ENCODE measurements at places on chromosomes 13 and 19.

- DNase-seq = no peak
Measured at GRCh38 chr19:51147663-51148062, 5.6 kb downstream of the SIGLEC7 start.

DNA sequence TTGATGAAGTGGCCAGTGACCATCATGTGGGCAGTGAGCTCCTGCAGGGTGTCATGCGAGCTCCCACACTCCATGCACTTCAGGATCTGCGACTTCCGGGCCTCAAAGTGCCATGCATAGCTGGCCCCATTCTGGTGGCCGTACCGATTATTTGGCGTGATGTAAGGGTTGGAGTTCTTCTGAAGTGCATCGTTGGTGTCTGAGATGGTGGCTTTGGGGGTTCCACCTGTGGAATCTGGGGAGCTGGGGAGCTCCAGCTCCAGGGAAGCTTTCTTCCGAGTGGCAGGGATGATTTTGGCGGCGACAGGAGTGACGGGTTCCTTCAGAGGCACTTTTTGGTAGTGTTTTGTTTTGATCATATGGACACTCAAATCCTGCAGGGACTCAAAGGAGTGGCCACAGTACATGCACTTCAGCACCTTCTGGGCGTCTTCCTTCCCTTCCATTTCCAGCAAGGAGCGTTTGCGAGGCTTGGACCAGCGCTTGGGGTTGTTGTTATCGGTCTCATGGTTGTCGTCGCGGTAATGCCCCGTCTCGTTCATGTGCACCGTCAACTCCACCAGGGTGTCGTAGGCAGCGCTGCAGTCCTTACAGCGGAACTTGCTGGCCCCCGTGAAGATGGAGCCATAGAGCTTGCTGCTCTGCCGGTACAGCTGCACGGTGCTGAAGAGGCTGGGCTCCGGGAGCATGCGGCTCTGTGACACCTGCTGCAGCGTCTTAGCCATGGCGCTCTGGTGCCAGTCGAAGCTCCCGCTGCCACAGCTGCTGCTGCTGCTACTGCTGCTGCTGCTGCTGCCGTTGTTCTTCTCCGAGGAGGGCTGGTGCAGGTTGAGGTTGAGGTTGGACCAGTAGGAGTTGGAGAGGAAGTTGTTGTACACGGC, 70.4 kb downstream of the TSHZ3 start:
- DNase-seq = no peak

- DNase-seq = no peak
Measured at GRCh38 chr19:54928299-54928698, 19.0 kb downstream of the NLRP7 start.

DNA sequence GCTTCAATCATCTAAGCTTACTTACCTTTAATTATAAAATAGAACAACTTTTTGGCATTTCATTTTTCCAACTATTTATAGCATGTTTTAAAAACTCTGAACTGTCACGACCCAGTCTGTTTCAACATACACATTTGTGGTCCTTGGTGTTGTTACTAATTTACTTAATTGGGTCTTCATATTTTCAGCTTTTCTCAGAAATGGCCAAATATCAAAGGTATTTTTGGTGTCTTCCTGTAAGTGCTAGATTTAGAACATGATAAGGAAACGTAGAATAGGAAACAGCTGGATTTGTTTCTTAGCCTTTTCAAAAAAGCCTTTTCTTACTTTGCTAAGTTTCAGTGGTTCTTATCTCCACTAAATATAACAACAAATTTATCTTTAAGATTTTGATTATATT, 11.4 kb downstream of the LPAR6 start:
- no peak for DNase-seq

- DNase-seq = no peak
Measured at GRCh38 chr13:42377640-42378382, 105.9 kb downstream of the AKAP11 start.

- no peak for DNase-seq
Measured at GRCh38 chr19:32781280-32781679, 61.7 kb downstream of the TDRD12 start.

- no peak for DNase-seq
Measured at GRCh38 chr13:51000571-51001260, 91.1 kb downstream of the RNASEH2B start.

DNA sequence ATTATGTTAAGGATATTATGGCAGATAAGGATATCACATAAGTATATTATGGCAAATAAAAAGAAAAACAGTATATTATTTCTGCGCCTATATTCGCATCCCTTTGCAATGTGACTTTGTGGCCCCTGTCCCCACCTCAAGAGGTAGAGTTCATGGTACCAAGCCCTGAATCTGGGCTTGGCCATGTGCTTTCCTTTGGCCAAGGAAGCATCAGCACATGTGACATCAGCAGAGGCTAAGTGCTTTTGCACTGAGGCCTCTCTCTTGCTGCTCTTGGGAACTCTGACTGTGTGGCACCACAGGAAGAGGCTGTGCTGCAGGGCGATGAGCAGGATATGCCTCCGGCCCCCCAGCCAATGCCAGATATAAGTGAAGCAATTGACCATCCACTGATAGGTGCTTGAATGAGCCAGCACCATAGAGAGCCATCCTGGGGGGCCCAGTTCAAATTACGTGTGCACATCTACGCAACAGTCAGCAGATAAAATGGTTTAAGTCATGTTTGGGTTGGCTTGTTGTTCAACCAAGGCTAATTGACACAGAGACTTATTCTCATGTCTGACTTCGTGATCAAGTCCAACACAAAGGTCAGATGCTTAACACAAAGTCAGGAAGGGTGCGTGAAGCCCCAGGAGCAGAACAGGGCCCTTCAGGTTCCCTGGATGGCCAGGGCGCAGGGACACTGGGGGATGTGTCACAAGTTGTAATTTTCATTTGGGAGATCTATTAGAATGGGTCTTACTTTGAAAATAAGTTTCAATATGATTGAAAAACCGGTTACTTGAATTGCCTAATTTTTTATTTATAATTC, 173.3 kb downstream of the COL4A1 start:
- DNase-seq = no peak

- no peak for DNase-seq
Measured at GRCh38 chr19:49117677-49118564, 1.0 kb downstream of the C19orf73 start.

DNA sequence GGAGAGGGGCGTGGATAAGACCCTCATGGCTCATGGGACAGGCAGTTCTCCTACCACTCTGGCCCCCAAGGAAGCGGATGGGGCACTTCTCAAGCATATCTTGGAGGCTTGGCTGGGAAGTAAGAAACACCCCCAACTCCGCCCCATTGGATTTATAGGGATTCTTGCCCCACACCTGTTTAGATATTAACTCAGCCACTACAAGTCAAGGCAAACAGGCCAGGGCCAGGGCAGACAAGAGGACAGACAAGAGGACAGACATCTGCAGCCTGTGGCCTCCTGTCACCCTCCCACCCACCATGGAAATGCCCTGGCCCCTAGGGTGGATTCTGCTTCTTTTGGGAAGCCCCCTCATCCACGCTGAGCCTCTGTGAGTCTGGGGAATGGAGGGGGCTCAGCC, 24.1 kb downstream of the RDH8 start:
- DNase-seq = no peak

DNA sequence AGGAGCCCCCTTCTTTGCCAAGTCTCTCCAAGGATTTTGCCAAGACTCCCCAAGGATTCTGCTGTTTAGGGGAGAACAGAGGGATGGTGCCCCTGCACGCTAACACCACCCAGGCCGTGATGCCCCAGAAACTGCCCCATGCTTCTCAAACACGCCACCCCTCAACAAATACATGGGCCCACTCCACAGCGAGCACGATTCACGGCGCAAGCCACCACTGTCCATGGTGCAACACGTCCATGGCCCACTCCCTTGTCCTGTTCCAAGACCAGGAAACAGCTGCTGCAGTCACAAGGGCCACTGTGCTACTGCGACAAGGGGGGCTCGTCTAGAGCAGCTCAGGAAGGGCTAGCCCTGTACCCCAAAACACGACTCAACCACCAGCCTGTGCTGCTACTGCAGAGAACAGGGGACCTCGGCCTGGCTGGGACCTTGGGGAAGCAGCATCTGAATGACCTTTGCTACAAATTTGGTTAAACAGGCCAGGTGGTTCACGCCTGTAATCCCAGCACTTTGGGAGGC, 36.5 kb upstream of the ISYNA1 start:
- DNase-seq = no peak

- DNase-seq = no peak
Measured at GRCh38 chr13:62193919-62194318, 778.3 kb upstream of the PCDH20 start.

- peak; percentile 89 for DNase-seq
Measured at GRCh38 chr19:56252699-56253422, 19.7 kb upstream of the EDDM13 start.

GRCh38 chr13:58165617-58166016, 534.1 kb downstream of the PCDH17 start:
- no peak for DNase-seq

GRCh38 chr13:74444864-74445479, 310.8 kb upstream of the KLF12 start:
- DNase-seq = peak; percentile 8

- peak; percentile 29 for DNase-seq
Measured at GRCh38 chr13:30504081-30504480, 38.3 kb upstream of the HMGB1 start.

DNA sequence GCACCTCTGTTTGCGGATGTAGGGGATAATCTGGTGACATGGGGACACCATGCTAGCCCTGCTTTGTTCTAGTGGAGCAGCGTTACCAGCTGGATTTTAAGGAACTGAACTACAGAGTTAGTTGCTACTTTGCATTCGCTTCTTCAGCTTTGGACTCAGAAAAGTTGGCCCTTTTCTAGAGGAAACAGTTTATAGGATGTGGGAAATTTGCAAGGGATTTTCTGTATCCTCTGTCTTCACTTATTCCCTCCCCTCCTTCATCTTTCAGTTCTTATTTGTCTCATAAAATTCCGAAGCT, 2.1 kb downstream of the GATAD2A start:
- DNase-seq = no peak

DNA sequence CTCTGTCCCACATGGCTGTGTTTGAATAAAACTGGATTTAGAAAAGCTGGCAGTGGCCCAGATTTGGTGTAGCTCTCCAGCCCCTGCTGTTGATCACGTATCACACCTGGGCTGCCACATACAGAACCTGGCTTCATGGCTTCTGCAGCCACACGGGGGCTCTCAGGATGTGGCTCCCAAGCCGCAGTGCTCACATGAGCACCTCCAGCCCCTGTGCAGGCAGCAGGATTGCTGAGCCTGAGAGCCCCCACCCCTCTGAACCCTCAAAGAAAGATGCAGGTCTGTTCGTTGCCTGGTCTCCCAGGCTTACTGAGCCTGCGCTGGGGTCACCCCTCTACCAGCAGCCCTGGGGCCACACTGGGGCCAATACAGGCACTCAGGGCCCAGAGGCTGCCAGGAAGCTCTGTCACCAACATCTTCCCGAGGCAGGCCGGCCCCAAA, 2.7 kb downstream of the PLEKHF1 start:
- no peak for DNase-seq

DNA sequence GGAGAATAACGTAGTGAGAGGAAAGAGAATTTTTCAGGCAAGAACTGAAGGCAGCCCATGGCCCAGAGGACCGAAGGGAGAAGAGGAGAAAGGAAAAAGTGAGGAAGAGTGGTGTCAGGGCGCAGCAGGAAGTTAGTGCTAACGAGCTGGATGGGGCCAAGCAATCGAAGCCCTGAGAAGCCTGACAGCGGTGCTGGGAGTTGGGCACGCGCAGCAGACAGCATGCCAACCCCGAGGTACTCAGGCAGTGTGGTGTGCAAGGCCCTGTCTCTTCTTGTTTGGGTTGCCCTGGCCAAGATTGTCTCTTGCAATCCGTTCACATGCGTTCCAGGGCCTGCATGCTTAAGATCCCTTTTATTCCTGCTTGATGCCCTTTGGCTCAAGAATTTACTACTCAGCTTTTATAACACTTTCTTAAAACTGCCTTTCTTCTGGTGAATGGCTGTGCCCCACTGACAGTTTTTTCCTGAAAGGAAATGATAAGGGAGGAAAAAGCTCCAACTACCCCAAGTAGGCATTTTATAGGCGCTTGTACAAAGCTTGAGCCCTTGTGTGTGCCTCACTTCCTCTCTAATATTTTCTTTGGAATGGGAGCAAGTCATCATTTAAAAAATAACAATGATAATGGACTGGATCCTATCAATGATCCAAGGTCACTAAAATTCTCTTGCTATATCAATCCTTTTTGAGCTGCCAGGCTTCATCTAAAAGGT, 115.4 kb downstream of the FLT1 start:
- DNase-seq = no peak

DNA sequence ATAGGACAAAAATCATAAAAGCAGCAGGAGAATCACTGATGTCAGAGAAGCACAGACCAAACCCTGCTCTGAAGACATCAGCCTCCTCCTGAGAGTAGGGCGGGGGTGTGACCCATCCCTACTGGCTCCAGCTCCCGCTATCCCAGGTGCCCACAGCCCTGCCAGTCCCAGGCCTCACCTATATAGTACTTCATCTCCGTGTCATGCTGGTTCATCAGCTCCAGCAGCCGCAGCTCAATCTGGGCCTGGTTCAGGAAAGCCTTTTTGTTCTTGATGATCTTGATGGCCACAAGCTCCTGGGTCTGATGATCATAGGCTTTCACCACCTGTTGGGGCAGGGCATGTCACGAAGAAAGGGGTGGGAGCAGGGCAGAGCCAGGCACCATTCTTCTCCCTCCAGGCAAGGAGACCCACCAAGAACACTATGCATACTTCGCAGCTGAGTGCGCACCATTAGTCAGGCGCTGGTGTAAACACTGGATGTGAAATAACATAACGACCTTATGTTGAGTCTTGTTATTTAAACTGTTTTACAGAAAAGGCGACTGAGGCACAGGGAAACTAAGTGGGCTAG, 4.2 kb downstream of the DYRK1B start:
- DNase-seq = no peak

GRCh38 chr19:2782329-2782935, 641 bp downstream of the SGTA start:
- DNase-seq = peak; percentile 16
